ENCODE measurements at places on chromosomes 2 and 18. TPM values are rescaled to one million over a fixed set of nuclear protein-coding genes. Genes with fewer than 3 reads are reported as not detected.

GPD2 gene
- 70.9 TPM for total RNA-seq

PDE11A gene
- total RNA-seq = 1.1 TPM

LYPD6B gene
- total RNA-seq = 1.1 TPM

CXCR1 gene
- total RNA-seq = not detected

LRRFIP1 gene
- 98.5 TPM for total RNA-seq

PLEK gene
- 5.2 TPM for total RNA-seq

PCARE gene
- under 0.01 TPM for total RNA-seq

MPV17 gene
- 36.7 TPM for total RNA-seq

LOXHD1 gene
- not detected for total RNA-seq

DRC1 gene
- total RNA-seq = not detected

- DNase-seq = no peak
Measured at GRCh38 chr2:170206246-170206645, 28.3 kb downstream of the MYO3B start.

GRCh38 chr2:95356821-95357700 is 45.4 kb upstream of the FAHD2A start:
- DNase-seq = no peak

GRCh38 chr2:74742471-74742870 is 88.4 kb downstream of the SEMA4F start:
- no peak for DNase-seq

DNA sequence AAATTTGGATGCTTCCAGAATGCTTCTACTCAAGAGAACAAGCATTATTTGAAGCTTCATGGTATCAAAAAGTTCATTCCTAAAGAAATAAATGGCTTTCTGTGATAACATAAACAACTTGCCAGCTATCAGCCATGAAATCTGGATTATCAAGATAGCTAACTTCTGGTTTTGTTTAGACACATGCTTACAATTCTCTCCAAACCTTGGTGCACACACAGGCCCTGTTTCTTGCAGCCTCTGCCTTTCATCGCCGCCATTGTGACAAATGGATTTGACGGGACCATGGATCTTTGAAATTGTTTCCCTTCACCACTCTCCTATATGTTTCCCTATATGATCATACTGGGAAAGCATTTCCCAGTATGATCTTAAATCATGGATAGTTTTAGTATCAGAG is 47.9 kb upstream of the CABLES1 start:
- no peak for DNase-seq

GRCh38 chr2:178068823-178069454 is 3.6 kb downstream of the PDE11A start:
- no peak for DNase-seq

DNA sequence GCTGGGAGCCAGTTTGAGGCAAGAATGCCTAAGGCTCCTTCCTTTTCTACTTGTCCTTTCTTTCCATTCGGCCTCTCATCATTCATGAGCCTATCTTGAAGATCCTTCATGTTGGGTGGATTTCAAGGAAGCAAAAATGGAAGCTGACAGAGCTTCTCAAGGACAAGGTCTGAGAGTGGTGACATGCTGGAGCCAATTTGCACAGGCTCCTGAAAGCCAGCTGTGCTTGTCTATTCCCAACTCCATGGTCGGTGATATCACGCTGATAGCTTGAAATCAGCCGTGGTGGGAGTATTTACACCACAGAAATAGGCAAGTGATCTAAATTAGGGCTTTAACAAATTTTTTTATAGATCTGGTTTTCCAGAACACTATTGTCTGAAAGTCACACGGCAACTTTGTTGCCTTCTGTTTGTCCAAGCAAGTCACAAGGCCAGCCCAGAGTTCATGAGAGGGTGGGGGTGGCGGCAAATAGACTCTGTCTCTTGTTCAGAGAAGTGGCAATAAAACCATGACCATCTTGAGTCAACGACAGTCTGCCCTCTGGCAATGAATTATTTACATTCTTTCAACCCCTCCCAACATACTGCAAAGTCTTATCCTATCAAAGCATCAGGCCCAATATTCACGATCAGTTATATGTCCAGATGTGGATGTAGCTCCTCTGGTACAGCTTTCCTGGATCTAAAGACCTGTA is 49.9 kb upstream of the SLC35F5 start:
- DNase-seq = peak; percentile 73

DNA sequence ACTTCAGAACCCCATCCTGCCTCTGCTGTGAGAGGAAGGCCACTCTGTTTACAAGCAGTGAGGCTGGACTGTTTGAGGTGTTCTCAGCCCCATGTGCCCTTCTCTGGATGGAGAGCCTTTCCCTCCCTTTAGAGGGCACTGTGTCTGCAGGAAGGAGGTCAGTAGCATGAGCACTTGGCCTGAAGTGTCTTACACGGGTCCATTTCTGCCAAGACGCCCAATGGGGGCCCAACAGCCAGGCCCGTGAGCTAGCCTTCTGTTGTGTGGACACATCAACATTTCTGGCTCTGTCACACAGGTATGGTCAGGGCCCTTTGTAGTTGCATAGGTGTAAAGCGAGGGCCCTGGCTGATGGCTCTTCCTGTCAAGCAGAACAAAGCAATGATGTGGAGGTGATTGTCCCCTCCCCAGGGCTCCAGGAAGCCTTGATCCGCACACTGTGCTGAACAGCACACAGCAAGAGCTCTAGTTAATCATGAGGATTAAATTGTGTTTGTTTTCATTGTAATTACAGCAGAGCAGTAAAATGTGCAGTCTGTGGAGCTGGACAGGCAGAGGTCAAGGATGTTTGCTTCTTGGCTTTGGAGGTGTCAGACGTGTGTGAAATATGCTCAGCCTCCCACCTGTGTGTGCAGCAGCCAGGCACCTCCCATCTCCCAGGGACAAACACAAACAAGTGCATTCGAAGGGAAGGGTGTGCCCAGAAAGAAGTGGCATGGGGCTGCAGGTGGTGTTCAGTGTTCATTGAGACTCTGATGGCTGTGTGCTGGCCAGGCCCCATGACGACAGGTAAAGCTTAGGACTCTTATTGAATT is 132.1 kb downstream of the SH3RF3 start:
- peak; percentile 33 for DNase-seq

DNA sequence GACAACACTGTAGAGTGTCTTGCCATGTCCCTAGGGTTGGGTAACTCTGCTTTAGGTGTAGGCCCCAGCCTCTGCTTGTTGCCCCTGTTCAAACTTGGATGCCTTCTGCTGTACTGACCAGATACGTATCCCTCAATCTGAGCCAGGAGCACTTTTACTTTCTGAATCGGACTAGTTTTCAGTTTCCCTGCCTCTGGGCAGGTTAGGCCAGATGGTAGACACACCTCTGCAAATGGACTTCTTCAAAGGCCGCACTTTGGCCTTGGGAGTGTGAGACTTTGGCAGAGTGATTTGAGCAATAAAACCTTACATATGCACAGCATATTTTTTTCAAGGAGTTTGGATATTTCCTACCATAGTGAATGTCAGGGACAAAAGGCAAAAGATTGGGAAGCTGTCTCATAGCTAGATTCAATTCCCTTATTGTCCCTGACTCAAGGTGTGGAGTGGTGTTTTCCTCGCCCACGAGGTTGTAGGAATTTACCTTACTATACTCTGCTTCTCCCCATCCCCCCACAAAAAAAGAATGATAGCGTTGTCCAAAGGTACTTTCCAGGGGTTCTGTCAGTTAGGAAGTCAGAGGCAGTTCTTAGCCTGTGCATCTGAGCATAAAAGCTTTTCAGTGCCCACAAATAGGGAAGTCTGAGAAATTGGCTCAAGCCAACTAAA is 15.3 kb upstream of the PARD3B start:
- peak; percentile 77 for DNase-seq

- DNase-seq = no peak
Measured at GRCh38 chr2:238927746-238928519, 80.0 kb downstream of the TWIST2 start.

GRCh38 chr2:195737511-195738325 is 80.7 kb downstream of the SLC39A10 start:
- DNase-seq = no peak

GRCh38 chr2:220078439-220078838 is 451.0 kb downstream of the SLC4A3 start:
- no peak for DNase-seq

DNA sequence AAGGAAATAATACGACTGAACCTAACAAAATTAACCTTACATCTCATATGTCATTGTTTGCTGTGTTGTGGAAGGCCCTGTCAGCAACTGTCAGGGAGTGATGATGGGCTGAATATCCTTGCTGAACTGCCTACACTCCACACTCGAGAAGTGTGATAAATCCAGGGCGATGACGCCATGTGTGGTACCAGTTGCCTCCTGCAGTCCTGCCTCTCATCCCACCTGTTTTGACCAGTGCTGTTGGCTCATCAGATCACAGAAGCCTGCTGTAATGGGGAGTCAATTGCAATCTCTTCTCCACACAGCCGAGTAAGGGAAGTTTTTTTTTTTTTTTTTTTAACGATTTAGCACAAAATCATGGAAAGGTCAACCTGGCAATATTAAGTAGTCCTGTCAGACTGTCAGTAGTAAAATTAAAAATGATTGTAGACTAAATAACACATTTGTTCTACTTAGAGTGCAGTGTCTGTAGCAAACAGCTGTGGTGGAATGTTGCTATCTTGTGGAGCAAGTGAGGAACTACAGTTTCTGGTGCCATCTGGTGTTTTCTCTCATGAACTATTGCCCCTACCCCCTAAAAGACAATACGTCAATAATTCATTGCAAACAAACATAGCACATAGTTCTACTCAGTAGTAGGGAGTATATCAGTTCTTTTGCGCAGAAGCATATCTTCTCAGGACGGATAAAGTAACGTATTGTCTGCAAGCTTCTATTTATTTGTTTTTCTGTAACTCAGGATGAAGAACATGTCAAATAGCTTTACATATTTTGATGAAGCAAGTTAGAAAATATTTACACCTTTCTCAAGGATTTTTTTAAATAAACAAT is 347.6 kb downstream of the CTNNA2 start:
- DNase-seq = no peak
